ENCODE measurements at places on chromosomes 1 and 21.

DNA sequence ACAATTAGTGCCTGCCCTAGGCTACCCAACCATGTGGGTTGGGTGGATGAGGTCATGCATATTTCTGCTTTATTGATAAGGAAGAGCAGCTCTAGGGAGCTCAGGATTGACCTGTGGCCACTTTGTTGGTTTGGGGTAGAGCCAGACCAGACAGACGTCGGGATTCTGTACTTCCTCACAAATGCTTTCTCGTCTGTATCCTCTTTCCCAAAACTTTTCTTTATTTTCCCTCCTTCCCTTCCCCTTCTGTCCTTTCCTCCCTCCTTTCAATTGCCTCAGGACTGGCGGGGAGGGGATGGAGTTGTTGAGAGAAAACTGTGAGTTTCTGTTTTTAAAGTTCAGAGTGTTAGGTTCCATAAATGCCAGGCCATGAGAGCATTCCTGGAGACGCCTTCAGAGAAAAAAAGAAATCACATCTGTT, 68.0 kb downstream of the UCK2 start:
- DNase-seq = no peak

- no peak for DNase-seq
These were observed 47.7 kb downstream of the ZNF644 start for GRCh38 chr1:90973897-90974798.

DNA sequence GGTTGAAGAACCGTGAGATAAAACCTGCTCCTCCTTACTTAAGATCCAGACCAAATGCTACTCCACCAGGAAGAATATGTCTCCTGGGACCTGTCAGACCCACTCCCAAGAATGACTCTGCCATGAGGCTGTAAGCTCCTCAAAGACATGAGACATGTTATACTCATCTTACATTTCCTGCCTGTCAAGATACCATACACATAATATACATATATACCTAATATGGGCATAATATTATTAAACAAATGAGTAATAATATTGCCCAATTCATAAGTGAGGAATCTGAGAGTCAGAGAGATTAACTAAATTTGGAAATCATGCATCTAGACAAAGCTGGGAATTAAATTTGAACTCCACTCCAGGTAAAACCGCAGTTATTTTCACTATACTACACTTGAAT, 634.9 kb downstream of the LMO4 start:
- DNase-seq = no peak

- peak; percentile 24 for DNase-seq
These were observed 18.8 kb downstream of the TMPRSS15 start for GRCh38 chr21:18384771-18385170.

DNA sequence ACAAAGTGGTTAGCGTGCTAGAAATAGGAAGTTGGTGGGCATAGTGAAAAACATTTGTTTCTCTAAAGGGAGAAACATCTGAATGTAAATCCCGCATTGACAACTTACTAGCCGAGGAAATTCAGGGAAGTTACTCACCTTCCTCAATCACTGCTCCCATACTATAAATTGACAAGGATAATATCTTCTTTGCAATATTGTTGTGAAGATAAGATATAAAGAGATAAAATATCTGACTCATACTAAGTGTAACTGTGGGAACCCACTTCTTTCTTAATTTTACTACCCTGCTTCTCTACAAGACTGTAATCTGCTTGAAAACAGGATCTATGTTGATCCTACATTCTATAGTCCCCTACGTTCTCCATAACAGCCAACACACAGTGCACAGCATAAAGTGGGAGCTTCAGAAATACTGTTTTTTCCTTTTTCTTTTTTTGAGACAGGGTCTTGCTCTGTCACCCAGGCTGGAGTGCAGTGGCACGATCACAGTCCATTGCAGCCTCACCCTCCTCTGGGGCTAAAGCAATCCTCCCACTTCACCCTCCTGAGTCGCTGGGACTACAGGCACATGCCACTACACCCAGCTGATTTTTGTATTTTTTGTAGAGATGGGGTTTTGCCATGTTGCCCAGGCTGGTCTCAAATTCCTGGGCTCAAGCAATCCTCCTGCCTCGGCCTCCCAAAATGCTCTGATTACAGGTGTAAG, 57.4 kb upstream of the C1orf21 start:
- no peak for DNase-seq

- peak; percentile 70 for DNase-seq
These were observed 27.3 kb downstream of the F11R start for GRCh38 chr1:160993544-160994193.

- DNase-seq = no peak
These were observed 102.7 kb upstream of the C1orf174 start for GRCh38 chr1:4002741-4003140.

GRCh38 chr1:41803656-41804055, 115.1 kb downstream of the HIVEP3 start:
- DNase-seq = no peak

- no peak for DNase-seq
These were observed 6.4 kb downstream of the SMAP2 start for GRCh38 chr1:40379785-40380452.

DNA sequence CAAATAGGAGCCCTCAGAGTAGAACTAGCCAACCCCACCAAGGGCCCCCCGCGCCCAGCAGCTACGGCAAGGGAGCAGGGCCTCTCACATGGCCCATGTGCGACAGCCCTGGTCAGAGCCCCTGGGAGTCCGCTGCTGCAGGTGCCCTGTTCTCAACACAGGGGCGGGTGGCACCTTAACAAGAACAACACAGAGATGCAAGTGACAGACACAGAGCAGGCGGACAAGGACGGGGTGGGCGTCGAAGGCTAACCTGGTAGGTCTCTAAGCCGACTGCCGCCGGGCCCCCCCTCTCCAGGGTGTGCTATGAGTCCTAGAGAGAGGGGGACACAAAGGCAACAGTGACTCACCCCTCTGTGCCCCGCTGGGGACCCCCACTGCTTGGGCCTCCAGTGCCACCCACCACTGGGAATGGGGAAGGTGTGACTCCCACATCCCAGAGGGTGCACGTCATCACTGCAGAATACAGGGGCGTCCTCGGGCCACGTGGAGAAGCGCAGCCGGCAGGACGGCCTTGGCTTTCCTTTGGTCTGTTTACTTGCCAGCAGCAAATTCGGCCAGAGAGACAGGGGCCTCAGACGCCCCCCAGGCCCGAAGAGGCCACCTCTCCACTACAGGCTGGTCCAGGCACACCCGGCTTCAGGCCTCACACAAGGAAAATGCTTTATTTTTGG, 44.8 kb downstream of the PRDM15 start:
- no peak for DNase-seq

DNA sequence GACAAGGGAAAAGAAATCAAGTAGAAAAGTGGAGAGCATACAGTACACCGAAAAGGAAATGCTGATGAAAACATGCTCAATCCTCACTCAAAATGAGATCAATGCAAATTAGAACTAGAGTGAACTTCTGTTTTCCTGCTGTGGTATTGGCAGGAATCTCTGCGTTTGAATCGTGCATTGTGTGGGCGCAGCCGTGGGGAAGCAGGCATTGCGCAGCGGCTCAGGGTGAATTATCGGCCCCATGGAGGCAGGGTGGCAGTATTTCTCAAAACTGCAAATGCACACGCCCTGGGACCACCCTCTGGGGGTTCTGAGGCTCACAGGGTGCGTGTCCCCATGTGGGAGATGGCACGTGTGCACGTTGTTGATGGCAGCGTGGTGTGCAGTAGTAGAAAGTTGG, 140.6 kb downstream of the PEX14 start:
- no peak for DNase-seq

DNA sequence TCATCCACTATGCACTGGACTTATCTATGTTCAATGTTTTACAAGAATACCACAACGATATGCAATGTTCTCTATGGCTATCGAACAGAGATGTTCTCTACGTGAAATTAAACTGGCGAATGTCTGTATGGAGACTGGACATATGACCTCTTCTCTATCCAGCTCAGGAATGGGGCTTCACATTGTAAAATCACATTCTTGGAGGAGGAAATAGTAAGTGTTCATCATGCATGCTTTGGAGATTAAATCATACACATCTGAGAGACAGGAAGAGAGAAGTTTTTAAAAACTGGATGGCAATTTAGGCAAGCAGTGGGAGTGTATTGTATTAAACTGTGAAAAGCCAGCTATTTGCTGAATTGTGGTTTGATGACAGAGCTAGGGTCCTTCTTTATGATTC, 47.9 kb upstream of the RGL1 start:
- no peak for DNase-seq

GRCh38 chr1:160800142-160800541, 4.2 kb downstream of the LY9 start:
- no peak for DNase-seq

- peak; percentile 88 for DNase-seq
These were observed 490 bp downstream of the SERINC2 start for GRCh38 chr1:31413405-31414001.

- DNase-seq = no peak
These were observed 2.7 kb downstream of the MEF2D start for GRCh38 chr1:156497743-156498431.

DNA sequence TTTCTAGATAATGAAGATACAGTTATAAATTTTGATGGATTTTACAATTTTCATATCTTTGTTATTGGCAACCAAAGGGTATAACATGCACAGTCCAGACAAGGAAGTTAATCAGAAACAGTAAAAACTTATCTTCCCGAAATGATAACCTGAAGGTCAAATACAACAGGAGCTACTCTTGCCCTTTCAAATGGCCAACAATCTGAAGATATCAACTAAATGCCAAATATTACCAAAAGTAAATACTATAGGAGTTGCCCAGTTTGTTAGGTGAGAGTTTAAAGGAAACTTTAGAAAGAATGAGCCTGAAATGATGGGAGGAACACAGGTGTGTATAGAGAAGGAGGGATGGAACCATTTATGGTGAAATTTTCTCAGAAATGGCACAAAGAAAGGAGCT, 153.2 kb downstream of the RGS7 start:
- DNase-seq = no peak

GRCh38 chr1:62796221-62796620, 12.3 kb downstream of the ATG4C start:
- DNase-seq = no peak

DNA sequence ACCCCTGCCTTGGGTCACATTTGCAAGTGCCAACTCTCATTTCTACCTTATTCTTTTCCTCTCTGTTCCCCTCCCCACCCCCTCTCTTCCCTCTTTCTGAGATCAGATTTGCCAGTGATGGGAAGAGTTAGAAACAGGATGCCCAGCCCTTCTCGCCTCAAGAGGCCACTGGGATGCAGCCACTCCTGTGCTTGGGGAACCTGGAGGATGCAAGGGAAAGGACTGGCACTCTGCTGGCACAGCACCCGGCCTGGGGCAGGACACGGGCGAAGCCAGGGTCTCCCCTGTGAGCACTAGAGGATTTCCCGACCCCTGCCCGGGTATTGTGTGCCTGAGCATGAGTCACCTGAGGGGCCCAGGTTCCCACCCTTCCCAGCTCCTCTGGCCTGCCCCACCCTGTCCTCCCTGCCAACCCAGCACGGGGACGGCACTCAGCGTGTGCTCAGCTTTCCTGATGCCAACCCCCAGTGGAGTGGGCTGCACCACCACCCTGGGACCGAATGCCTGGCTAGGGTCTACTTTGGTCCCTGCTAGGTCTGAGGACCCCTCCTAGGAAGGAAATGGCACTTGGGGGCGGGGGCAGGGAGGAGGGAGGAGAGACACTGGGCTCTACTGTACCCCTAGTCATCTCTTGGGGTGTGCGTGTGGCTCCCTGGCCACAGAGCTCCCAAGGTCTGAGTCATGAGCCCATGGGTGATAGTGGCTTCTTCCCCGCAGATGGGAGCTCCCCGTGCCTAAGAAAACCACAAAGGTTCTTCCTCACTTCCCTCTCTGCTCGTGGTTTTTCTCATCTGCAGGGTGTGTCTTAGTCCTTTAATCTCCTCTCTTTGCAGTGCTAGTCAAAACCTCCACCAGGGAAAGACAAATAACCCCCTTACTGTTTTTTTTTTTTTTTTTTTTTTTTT, 12.4 kb downstream of the LMNA start:
- DNase-seq = peak; percentile 86

DNA sequence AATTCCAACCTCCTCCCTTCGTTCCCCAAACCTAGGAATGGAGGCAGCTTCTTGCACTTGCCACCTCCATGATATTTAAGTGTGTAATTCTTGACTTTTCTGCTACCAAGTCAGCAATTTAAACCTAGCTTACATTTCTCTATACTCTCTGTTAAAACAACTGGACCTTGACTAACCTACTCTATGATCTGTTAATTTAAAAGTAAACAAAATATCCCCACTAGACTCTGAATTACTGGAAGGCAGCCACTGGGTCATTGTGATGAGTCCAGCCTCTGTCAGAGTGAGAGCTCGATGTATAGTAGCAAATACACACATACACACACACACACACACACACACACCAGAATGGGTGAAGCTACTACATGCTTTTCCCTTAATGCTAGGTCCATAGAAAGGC, 40.0 kb upstream of the DHCR24 start:
- no peak for DNase-seq

DNA sequence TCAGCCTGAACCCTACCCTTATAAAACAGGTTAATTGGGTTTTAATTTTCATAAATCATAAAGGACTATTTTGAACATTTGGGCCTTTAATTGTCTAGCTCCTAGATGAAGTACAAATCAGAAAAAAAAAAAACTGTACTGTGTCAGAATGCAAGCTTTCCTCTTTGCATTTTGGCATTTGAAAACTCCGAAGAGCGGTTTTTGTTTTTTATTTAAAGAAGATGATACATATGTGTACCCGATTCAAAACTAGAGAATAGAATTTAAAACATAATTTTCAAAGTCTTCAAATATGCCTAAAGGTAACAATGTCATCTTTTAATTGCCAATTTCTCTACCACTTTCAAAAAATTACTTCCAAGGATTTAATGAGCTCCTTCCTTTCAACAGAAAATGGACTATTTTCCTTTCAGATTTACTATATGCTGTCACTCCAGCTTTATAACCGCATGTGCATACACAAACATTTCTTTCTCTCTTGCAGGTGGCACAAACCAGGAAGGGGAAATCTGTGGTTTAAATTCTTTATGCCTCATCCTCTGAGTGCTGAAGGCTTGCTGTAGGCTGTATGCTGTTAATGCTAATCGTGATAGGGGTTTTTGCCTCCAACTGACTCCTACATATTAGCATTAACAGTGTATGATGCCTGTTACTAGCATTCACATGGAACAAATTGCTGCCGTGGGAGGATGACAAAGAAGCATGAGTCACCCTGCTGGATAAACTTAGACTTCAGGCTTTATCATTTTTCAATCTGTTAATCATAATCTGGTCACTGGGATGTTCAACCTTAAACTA, 33.7 kb downstream of the MRPL39 start:
- peak; percentile 32 for DNase-seq

DNA sequence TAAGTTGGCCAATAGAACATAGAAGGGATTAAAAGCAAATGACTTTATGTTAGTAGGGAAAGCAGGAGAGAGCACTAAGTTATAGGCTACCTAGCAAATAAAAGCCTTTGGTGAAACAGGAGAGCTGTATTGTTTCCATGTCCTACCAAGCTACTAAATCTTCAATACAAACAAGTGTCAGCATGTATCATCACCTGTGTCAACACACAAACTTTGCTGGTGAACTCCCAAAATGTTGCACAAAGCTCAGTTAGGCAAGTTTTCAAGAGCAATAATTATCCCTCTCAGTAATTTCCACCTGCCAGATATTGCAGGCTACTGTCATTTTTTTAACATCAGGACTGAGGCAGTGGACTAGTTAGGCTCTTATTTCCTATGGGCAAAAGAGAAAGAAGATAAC, 77.7 kb upstream of the ADAM30 start:
- DNase-seq = no peak

GRCh38 chr1:36342426-36343185, 19.2 kb upstream of the EVA1B start:
- peak; percentile 58 for DNase-seq

All from HT-29 (cell line).